ENCODE measurements at places on chromosomes 4 and X.

- no peak for DNase-seq
Measured at GRCh38 chrX:66635360-66635759, 3.5 kb downstream of the EDA2R start.

- no peak for DNase-seq
Measured at GRCh38 chr4:174595141-174595929, 73.0 kb upstream of the HPGD start.

DNA sequence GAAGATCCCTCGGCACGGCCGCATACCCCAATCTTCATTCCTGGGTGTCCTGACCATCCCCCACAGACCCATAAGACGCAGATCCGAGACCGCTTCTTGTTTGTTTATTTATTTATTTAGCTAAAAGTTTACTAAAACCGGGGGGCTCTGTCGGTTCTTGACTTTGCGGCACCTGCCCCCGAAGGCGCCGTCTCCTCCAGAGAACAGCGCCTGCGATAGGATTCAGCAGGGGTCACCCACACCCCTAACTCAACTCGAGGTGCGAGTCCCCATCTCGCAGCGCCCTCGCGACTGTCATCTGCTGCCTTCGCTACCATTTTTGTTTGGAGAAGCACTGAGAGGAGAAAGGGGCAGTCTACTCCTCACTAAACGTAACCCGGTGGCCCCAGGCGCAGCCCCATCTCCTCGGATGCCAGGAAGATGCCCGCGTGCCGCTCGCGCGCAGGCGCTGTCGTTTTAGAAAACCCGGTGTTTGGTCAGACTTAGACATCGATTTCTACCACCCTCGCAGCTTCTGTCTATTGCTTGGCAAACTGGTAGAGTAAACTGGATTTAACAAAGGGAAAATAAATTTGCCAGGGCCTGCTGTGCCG is 18.9 kb upstream of the GPR101 start:
- DNase-seq = peak; percentile 81

DNA sequence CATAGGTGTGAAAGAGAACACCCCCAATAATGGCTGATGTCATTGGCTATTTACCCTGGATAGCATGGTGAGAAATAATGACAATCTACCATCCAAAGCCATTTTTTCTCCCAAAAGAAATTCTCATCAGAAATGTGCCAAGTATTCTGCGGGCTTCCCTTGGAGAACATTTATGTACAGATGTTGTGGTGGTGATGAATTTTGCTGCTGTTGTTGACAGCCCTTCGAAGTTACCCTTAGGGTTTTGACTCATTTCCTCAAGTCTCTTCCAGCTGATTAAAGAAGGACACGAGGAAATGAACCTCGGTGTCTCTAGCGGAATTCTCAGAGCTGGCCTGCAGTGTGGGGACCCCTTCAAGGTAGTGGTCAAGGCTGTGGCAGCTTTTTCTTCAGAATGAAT is 3.4 kb downstream of the KIT start:
- DNase-seq = no peak

GRCh38 chr4:145557720-145558119 is 61.5 kb upstream of the MMAA start:
- peak; percentile 48 for DNase-seq

DNA sequence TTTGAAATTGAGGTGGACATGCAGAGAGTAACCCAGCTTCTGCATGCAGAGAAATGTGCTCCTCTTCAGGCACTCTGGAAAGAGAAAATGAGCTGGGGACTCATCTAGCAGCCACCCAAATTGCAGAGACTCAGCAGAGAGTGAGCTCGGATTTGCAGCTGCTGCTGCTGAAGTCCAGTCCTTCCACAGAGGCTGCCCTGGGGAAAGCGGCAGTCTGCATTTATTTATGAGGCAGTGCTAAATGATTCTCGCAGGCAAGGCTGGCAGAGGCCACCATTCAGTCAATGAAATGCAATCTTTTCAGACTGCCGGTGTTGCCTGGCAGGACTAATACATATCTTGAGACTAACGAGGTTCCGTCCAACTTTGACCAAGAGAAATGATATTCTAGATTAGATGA is 404.8 kb downstream of the NLGN4X start:
- no peak for DNase-seq

GRCh38 chr4:145784036-145784435 is 104.1 kb downstream of the C4orf51 start:
- no peak for DNase-seq

DNA sequence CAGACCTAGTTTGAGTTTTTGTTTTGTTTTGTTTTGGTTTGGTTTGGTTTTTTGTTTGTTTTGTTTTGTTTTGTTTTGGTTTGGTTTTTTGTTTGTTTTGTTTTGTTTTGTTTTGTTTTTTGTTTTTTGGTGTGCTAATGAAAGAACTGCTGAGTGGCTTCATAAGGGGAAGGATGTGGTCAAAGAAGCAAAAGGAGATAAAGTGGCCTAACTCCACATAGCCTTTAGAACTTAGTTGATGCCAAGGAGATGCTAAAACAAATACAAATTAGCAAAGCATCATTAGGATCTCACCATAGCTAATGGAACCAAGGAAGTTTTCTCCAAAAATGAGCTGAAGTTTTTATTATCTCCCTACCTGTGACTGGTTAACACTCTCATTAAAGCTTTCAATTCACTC is 44.6 kb upstream of the TMEM164 start:
- no peak for DNase-seq

- no peak for DNase-seq
Measured at GRCh38 chr4:26842911-26843310, 17.7 kb upstream of the STIM2 start.

GRCh38 chr4:105715692-105716278 is 7.2 kb downstream of the GSTCD start:
- peak; percentile 64 for DNase-seq

GRCh38 chrX:148333989-148334388 is 166.4 kb upstream of the AFF2 start:
- DNase-seq = no peak

GRCh38 chrX:111624169-111624568 is 56.8 kb upstream of the ALG13 start:
- DNase-seq = no peak

DNA sequence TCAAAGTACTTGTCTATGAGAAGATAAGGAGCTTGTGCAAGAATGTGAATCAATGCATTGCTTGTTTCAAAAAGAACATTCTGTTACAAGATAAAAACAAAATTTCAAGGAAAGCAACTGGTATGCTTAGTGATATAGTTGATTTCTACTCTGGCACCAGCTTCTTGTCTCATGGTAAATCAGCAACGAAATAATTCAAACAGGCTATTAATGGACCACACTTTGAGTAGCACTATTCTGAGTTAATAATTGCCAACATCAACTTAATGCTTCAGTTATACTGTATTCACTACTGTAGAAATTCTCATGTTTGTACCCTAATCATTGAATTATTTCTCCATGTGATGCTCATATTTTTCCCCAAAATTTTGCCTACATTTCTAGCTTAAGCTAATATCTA is 252.6 kb downstream of the NDST4 start:
- no peak for DNase-seq

- DNase-seq = no peak
Measured at GRCh38 chrX:130095249-130096030, 14.9 kb downstream of the ELF4 start.

GRCh38 chrX:66638591-66639500 is at the start of gene EDA2R:
EDA2R (minus strand) TSS chrX:66639078; CDS start chrX:66616020, 23,058 bp downstream.
- no peak for DNase-seq

DNA sequence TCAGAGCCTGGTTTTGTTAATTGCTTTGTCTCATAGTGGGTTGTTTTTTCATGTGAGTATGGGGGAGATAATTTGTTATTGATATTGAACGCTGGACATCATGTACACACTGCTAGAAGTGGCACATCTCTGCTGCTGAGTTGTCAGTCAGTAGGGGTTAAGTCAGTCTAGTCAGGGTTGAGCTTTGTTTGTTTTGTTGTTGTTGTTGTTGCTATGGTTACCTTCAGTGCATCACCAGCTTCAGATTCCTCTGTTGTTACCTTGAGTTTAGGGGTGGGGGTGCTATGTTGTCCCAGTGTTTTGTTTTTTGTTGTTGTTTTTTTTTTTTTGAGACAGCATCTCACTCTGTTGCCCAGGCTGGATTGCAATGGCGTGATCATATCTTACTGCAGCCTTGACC is 9.9 kb downstream of the YIPF6 start:
- DNase-seq = no peak

- no peak for DNase-seq
Measured at GRCh38 chr4:1715002-1715758, 3.1 kb upstream of the SLBP start.

GRCh38 chrX:24782011-24782410 is 88.3 kb downstream of the POLA1 start:
- DNase-seq = no peak

- no peak for DNase-seq
Measured at GRCh38 chr4:183772361-183772760, 113.3 kb downstream of the TRAPPC11 start.

GRCh38 chr4:74483226-74483911 is 38.4 kb downstream of the AREG start:
- no peak for DNase-seq

- DNase-seq = no peak
Measured at GRCh38 chrX:107119283-107119682, 661 bp upstream of the RBM41 start.

DNA sequence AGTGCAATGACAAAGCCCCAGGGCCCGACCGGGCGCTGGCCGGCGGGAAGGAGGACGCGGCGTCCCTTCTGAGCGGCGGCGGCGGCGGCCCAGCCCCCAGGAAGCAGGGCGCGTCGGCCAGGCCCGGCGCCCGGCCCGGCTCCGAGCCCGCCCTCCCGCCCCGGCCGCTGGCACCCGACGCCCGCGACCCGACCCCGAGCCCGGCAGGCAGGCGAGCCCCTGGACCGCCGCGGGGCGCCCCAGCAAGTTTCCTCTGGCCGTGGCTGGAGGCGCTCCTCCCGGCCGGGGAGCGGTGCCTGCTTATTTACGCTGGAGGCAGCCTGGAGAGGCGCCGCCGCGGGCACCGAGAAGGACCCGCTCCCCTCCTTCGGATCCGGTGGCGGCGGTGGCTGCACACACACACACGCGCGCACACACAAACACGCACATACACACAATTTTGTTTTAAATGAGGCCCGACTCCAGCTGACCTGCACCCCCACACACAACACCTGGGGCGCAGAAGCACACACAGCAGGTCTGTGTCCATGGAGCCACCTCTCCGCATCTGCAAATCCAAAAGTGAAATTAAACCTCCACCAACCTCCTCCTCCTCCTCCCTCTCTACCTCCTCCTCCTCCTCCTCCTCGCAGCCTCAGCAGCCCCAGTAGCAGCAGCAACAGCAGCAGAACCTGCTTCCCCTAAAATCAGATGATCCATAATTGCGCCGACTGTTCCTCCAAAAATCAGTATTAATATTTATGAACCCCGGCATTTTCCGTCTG is 669 bp downstream of the IRF2 start:
- DNase-seq = peak; percentile 74

DNA sequence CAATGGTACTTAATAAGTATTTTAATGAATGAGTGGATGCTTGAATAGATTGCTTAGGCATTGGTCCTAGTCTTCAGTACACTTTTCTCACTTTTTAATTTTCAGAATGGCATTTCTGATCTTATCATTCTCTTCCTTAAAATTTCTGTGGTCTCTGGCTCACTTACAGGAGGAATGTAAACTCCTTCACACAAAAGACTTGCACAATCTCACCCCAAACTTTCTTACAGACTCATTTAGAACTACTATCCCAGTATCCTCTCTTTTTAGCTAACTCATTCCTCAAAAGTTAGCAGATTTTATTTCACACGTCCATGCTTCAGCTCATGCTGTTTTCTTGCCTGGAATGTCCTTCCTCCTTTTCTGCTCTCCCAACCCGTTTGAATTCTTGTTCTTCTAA is 350.1 kb downstream of the GRXCR1 start:
- no peak for DNase-seq

GRCh38 chrX:13142891-13143290 is 98.5 kb upstream of the FAM9C start:
- DNase-seq = no peak

DNA sequence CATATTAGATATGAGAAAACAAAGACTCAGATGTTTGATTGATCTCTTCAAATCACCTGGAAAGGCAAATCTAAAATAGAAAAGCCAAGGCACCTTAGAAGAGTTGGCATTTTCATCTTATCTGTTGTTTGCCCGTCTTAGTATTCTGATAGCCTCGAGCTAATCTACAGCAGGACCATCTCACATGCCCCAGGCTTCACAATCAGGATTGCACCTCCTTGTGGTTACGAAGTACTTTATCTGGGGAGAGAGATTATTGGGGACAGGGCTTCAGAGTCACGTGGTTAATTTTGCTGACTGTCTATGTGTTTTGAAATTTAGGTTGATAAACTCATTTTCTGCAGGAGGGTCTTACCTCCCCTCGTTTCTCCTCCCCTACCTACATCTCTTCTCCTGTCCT is 313.1 kb upstream of the ANXA10 start:
- DNase-seq = no peak

DNA sequence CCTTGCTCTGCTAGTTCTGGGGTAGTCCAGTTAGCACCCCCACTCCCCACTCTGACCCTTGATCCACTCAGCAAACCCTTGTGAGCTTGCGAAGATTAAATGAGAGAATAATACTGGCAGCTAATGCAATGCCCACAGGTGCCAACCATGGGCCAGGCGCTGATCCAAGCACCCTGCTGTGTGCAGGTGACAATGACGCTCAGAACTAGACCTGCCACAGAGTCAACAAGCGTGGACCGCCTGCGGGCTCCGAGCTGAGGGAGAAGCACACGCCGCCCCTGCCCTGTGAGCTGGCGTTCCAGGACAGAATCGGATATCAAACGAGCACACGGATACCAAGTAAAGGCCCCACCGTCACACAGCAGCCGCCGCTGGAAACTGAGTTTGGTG is 129.2 kb downstream of the FAM53A start:
- DNase-seq = peak; percentile 86

DNA sequence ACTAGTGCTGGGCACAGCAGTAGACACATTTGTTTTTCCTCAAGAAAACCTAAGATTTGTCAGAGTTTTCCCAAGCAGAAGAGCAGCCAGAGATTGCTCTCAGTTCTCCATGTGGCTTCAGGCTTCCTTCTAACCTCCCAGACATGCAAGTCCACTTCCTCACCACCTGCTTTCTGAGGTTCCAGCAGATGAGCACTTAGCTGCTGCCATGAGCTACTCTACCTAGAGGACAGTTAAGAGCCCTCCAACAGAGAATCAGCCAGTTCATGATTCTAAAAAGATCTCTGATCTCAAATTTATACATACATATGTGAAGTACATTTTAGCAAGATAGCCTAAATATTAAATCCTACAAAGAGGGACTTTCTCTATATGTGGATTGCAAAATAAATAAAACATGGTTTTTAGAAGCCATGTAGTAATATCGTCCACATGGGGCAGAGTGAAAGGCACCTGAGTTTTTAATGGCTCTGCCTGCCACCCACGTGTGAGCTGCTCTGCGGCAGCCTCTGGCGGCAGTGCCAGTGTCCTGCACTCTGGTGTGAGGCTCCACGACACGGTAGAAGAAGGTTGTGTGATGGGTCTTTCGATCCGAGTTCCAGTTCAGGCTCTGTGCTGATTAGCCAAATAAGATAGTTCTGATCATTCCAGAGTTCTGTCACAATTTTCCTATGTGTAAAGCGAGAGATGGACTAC is 10.3 kb downstream of the CYP4V2 start:
- peak; percentile 12 for DNase-seq
